ENCODE measurements at places on chromosomes 1 and 21. TPM values are rescaled to one million over a fixed set of nuclear protein-coding genes. Genes with fewer than 3 reads are reported as not detected.

CAMSAP2 gene
- 15.3 TPM for total RNA-seq

CYP2J2 gene
- not detected for total RNA-seq

SPATA45 gene
- not detected for total RNA-seq

MLLT11 gene
- 6.6 TPM for total RNA-seq

TSPEAR gene
- total RNA-seq: 0.10 TPM

LHX8 gene
- total RNA-seq: not detected

LRRN2 gene
- 0.05 TPM for total RNA-seq

GNG4 gene
- total RNA-seq: not detected

Measured in mammary microvascular endothelial cell (primary cell).